Adipose tissue (tissue), 3 donors: ENCODE measurements at places on chromosomes 6 and 20. TPM values are rescaled to one million over a fixed set of nuclear protein-coding genes. Genes with fewer than 3 reads are reported as not detected.

Gene BPIFB1
- 0.39 TPM for polyA plus RNA-seq

Gene EPPIN
- not detected for polyA plus RNA-seq

Gene FLRT3
- polyA plus RNA-seq = 0.54 TPM

Gene SLC22A16
- polyA plus RNA-seq = 0.08 TPM

Gene BFSP1
- 1.0 TPM for polyA plus RNA-seq

Gene TPD52L1
- polyA plus RNA-seq = 76.6 TPM

Gene TLDC2
- polyA plus RNA-seq = 0.10 TPM

Gene EBF4
- 4.7 TPM for polyA plus RNA-seq

Gene CNBD2
- polyA plus RNA-seq = 4.0 TPM

Gene EDN1
- 29.9 TPM for polyA plus RNA-seq

Gene HLA-G
- polyA plus RNA-seq = not detected

Gene FAM162B
- polyA plus RNA-seq = 2.4 TPM

Gene FOXQ1
- polyA plus RNA-seq = 0.34 TPM

Gene SPATA25
- polyA plus RNA-seq = 1.1 TPM
